ENCODE measurements at places on chromosomes 5 and 9. TPM values are rescaled to one million over a fixed set of nuclear protein-coding genes. Genes with fewer than 3 reads are reported as not detected.

PFN3 gene
- total RNA-seq, result not detected

MARCOL gene
- total RNA-seq, result not detected

CKMT2 gene
- 1.5 TPM for total RNA-seq

PCDHA4 gene
- 3.5 TPM for total RNA-seq

C9 gene
- total RNA-seq, result not detected

PCDHGA1 gene
- total RNA-seq, result 0.72 TPM

DAB2 gene
- total RNA-seq, result 2.3 TPM

ST8SIA4 gene
- total RNA-seq, result not detected

SHLD3 gene
- total RNA-seq, result 2.9 TPM

ARPC5L gene
- 68.9 TPM for total RNA-seq

APBA1 gene
- total RNA-seq, result 1.7 TPM

F12 gene
- 3.5 TPM for total RNA-seq

RNF180 gene
- 2.5 TPM for total RNA-seq

HTR4 gene
- total RNA-seq, result not detected

CTSL gene
- 33.4 TPM for total RNA-seq

LIX1 gene
- 0.07 TPM for total RNA-seq

PCDHAC2 gene
- total RNA-seq, result 5.4 TPM

MAPK9 gene
- 39.7 TPM for total RNA-seq

ENC1 gene
- 14.4 TPM for total RNA-seq

POLR3G gene
- 75.4 TPM for total RNA-seq

MCIDAS gene
- 0.39 TPM for total RNA-seq

GAPVD1 gene
- 39.2 TPM for total RNA-seq

PRDM9 gene
- total RNA-seq, result not detected

TRIM14 gene
- total RNA-seq, result 14.7 TPM

PCDHB8 gene
- total RNA-seq, result 0.57 TPM

DOCK8 gene
- total RNA-seq, result 2.3 TPM

CHD1 gene
- total RNA-seq, result 62.7 TPM

WHRN gene
- 2.2 TPM for total RNA-seq

PROB1 gene
- 3.4 TPM for total RNA-seq

MYO10 gene
- total RNA-seq, result 127 TPM

PCDHGA7 gene
- 0.83 TPM for total RNA-seq

LVRN gene
- total RNA-seq, result 0.09 TPM

FAM78A gene
- 2.1 TPM for total RNA-seq

CCDC112 gene
- total RNA-seq, result 13.0 TPM

OGN gene
- not detected for total RNA-seq

PCDHGA2 gene
- total RNA-seq, result 1.1 TPM

SLC6A7 gene
- total RNA-seq, result not detected

PCYOX1L gene
- 16.5 TPM for total RNA-seq

PIP5KL1 gene
- 11.6 TPM for total RNA-seq

TXNDC8 gene
- not detected for total RNA-seq

UBAP2 gene
- 61.1 TPM for total RNA-seq

LCN12 gene
- total RNA-seq, result 2.1 TPM

Data from H9 (cell line).